CD14-positive monocyte (primary cell): ENCODE measurements at places on chromosomes 13 and 19.

GRCh38 chr13:31476266-31476665 lies 263.1 kb upstream of the RXFP2 start:
- DNase-seq = no peak

- no peak for DNase-seq
These were observed 99.9 kb downstream of the GNG7 start for GRCh38 chr19:2602391-2603181.

GRCh38 chr19:7921967-7922835 lies 2.1 kb downstream of the SNAPC2 start:
- DNase-seq = no peak

DNA sequence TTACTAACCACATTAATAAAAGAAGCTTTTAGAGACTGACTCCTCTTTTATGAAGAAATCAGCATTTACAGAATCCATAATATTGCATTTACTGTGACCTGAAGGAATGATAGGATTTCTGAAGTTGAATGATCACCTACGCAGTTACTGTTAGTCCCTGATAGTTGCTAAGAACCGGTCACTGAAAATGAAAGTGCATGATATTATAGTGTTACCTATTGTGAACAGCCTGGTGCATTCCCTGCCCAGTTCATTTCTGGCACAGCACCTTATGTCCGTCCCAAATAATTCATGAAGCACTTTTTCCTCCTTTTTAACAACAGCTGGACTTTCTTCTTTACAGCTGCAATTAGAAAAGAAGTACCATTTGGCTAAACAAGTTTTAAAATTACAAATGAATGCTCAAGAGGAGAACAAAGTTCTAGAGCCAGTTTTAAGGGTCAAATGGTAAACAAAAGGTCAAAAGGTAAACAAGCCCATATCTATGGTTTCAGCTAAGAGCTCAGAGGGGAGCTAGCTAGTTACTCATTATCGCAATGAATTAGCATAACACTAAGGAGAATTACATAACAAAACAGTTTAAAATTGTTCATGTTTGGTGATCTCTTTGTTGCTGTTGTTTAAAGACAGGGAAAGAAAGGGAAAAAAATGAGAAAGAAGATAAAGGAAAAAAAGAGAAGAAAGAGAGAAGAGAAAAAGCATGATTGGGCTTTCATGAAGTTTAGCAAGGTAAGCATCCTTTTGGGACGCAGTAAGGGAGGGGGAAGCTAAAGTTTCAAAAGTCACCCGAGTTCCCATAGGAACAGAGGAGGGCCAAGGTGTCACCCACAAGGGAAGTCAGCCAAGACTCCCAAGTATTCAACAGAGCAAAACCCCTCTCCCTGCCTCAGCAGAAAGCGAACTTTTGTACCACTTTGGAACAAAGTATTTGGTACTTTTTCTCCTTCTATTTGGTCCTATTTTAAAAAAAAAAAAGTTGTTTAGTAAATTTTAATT lies 50.2 kb downstream of the FLT3 start:
- DNase-seq = no peak

DNA sequence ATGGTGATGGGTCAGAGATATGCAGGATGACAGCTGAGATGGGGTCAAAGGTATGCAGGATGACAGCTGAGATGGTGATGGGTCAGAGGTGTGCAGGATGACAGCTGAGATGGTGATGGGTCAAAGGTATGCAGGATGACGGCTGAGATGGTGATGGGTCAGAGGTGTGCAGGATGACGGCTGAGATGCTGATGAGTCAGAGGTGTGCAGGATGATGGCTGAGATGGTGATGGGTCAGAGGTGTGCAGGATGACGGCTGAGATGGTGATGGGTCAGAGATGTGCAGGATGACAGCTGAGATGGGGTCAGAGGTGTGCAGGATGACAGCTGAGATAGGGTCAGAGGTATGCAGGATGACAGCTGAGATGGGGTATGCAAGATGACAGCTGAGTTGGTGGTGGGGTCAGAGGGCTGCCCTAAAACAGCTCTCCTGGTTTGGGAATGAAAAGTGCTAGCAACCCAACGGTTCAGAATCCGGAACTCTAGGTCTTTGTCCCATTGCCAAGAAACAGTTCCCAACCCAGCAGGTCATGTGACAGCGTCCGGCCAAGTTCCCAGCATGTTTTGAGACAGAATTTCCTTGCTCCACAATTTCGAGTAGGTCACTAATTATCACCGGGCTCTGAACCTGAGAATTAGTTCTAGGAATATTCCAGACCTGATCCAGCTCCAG lies 3.2 kb downstream of the SELENOW start:
- DNase-seq = no peak

- DNase-seq = no peak
These were observed 235.8 kb upstream of the MIR17HG start for GRCh38 chr13:91111476-91112200.

GRCh38 chr13:33958964-33959363 lies 141.0 kb downstream of the RFC3 start:
- DNase-seq = no peak

DNA sequence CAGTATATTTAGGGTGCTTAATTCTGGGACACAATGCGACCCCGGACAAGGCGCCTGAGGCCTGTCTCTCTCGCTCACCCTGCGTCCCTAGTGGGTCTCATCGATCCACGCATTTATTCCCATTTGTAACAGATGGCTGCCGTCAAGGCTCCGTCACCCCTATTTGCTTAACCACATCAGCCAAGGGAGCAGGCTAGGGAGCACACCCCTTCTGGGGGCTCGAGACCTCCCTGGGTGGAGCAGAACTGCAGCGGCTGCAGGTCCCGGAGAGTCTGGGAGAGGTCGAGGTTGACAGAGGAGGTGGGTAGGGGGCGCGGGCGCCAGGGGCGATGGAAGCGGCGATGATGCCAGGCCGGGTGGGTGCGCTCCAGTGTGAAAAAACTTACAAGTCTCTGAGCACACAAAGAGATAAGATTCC lies 507 bp downstream of the ALG5 start:
- DNase-seq = no peak

DNA sequence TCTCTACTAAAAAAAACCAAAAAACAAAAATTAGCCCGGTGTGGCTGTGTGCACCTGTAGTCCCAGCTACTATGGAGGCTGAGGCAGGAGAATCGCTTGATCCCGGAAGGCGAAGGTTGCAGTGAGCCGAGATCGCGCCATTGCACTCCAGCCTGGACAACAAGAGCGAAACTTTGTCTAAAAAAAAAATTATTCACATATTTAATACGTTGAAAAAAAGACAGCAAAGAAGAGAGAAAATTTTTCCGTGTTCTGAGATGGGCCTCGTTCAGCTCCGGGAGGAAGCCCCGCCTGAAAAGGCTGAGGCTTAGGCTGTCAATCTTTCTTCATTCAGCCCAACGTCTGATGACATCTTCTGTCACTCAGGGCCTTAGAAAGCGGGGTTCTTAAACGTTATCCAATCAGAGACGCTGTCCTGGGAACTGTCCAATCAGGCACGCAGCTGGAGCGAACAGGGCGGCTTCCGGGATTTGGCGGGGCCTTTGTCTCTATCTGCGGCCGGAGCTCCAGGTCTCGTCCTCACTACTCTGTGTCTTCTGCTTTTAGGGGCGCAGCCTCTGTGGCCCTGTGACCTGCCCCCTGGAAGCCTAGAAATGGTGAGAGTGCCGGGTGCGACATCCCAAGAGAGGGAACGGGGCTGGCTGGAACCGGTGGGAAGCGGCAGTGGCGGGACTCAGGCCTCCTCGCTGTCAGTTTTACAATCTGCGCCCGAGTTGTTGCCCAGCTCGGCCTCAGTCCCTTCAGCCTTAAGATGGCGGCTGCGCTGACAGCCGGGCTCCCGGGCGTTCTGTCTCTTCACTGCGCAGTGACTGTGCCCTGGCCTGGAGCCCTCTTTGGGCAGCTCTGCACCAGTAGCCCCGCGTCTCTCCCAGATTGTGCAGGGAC lies at the start of gene ZNF726:
ZNF726 (plus strand) TSS at position 485 of the 885 bp plus-strand sequence; CDS start at position 594, 109 bp downstream.
- peak; percentile 67 for DNase-seq

- peak; percentile 49 for DNase-seq
These were observed 624 bp downstream of the CTXN1 start for GRCh38 chr19:7925171-7925851.

- no peak for DNase-seq
These were observed 2.4 kb downstream of the HPN start for GRCh38 chr19:35043906-35044305.

GRCh38 chr19:38306236-38306635 lies 2.2 kb downstream of the C19orf33 start:
- no peak for DNase-seq

GRCh38 chr13:26946684-26947343 lies 186.2 kb upstream of the GPR12 start:
- peak; percentile 5 for DNase-seq

GRCh38 chr19:52115526-52116053 lies 20.0 kb upstream of the ZNF841 start:
- DNase-seq = no peak

DNA sequence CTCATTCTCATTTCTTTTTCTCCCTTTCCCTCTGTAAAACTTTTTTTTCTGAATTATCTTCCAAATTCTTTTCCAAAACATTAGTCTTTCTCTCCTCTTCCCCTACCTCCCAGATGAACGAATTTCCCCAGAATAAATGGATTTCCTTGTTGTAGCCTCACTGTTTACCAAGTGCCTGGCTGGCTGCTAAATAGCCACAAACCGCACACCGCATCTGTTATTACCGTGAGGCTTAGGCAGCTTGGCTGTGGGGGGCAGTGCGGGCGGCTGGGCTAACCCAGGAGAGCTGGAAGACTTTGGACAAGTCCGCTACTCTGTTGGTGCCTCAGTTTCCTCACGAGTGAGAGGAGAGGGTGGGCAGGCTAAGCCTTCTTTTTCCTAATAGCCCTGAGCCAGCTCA lies 10.7 kb downstream of the IL17D start:
- no peak for DNase-seq

DNA sequence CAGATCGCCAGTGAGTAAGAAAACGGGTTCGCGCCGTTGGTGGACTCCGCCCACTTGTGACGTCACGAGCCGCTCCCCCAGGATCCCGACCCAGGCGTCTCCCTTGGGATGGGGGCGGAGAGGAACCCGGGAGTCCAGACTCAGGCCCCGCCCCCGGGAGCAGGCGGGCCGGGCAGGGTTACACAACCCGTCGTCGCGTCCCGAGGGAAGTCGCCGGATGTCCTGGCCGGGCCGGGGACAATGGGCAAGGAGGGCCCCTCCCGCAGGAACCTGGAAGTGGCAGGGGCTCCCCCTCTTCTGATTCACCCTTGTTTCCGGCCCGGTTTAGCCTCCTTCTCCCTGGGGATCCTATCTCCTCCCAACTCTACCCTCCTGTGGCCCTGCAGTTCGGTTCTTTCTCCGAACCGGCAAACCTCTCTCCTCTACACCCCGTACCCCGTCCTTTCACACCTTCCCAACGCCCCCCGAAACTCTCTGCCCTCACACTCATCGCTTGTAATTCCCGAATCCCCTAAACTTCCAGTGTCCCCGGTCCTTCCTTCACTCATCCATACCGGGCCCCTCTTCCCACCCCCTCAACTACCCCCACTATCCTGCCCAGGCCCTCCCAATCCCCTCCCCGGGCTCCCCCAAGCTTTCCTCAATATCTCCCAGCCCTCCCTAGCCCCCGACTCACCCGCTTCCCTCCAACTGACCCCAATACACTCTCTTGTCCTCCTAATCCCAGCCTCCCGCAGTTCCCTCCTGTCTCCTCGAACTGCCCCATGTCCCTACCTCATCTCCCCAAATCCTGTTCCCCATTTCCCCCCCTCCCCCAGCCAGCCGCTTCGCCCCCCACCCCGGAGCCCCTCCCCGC lies 20.0 kb upstream of the ERCC1 start:
- DNase-seq = peak; percentile 89

GRCh38 chr19:4622695-4623421 lies 16.5 kb upstream of the TNFAIP8L1 start:
- DNase-seq = no peak

DNA sequence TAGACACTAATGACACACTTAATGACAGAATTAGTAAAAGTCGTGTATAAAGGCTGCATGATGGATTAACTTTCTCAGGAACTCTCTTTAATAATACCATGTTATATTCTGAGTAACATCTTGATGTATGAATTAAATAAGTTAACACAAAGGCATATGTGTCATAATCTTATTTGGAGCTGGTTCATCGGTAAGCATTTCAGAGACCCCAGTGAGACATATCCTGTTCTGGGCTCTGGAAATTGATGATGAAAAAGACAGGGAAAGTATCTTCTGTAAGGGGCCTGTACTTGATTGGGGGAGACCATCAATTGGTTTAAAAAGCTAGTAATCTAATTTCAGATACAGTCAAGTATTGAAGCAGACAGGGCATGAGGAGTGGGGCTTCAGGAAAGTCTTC lies 547.9 kb downstream of the GPC6 start:
- DNase-seq = no peak

- DNase-seq = no peak
These were observed 74.8 kb downstream of the ZNF536 start for GRCh38 chr19:30446850-30447552.
